ENCODE measurements at places on chromosomes 5 and 9.
A peak's percentile ranks its signal among the peaks of the same experiment; 100 is the strongest.

GRCh38 chr9:114894609-114895433 is 35.6 kb downstream of the TNFSF8 start:
- peak; percentile 81 for DNase-seq

DNA sequence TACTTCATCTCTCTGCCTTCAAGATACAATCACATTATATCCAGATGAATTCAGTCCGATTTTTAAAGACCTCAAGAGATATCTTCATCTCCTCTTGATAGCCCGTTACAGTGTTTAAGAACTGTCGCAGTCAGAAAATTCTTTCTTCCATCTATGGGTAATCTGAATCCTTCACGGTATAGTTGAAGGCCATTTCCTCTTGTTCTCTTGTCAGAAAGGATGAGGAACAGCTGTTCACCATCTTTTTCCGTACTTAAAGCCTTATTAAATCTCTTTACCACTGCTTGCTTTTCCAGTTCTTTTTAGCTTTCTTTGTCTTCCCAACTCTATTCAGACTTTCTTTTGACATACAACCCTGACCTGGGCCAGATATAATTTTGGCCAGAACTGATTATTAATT is 121.8 kb downstream of the XRCC4 start:
- peak; percentile 25 for DNase-seq

- DNase-seq = no peak
These were observed 397.3 kb upstream of the KLF4 start for GRCh38 chr9:107886826-107887225.

DNA sequence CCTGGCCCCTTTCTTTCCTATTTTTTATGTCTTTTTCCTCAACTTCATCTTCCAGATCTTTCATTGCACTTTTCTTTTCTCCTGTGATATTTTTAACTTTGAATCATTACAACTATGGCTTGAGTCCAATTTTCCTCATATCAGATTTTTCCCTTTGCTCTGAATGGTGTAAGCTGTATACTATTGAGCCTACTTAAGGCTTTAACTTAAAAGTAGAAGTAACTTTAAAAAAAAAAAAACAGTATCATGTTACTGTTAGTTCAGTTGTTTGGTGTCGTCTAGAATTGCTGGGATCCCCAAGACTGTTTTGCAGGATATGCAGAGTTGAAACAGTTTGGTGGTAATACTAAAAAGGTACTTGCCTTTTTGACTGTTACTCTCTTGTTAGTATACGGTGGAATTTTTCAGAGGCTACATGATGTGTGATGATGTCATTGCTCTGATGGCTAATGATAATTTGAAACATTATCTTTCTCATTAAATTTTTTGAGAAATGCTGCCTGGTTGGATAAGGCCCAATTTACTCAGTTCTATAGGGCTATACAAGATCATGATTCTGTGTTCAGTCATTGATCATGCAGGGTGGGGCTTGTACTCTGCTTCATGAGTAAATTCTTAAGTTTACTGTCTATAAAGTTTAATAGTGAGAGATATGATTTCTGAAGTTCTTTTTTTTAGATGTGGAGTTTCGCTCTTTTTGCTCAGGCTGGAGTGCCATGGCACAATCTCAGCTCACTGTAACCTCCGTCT is 8.8 kb downstream of the NAA35 start:
- peak; percentile 56 for DNase-seq

DNA sequence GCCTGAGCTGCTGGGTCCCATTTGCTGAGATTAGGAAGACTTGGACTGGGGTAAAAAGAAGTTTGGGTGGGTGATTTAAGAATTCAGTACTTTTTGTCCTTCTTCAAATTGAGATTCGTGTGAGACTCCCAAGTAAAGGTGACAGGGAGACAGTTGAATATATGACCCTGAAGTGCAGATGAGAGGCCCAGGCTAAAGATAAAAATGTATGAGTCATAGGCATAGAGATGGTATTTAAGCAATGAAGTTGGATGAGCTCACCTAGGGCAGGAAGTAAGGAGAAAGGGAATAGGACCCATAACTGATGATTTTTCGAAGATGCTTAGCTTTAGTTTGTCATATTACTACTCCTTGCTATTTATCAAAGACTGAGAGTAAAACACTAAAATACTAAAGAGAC is 255.9 kb upstream of the ADRA1B start:
- peak; percentile 35 for DNase-seq

- peak; percentile 84 for DNase-seq
These were observed 184.6 kb downstream of the TLE4 start for GRCh38 chr9:79756414-79756813.

GRCh38 chr5:73506459-73506955 is 8.3 kb downstream of the BTF3 start:
- DNase-seq = no peak

GRCh38 chr5:139523635-139524445 is 37.3 kb upstream of the UBE2D2 start:
- no peak for DNase-seq

- no peak for DNase-seq
These were observed 22.8 kb upstream of the RNU6ATAC start for GRCh38 chr9:134187110-134187531.
